ENCODE measurements at places on chromosomes 4 and X. TPM values are rescaled to one million over a fixed set of nuclear protein-coding genes. Genes with fewer than 3 reads are reported as not detected.

- DNase-seq: no peak
Measured at GRCh38 chrX:397575-397974, 10.9 kb upstream of the PPP2R3B start.

DNA sequence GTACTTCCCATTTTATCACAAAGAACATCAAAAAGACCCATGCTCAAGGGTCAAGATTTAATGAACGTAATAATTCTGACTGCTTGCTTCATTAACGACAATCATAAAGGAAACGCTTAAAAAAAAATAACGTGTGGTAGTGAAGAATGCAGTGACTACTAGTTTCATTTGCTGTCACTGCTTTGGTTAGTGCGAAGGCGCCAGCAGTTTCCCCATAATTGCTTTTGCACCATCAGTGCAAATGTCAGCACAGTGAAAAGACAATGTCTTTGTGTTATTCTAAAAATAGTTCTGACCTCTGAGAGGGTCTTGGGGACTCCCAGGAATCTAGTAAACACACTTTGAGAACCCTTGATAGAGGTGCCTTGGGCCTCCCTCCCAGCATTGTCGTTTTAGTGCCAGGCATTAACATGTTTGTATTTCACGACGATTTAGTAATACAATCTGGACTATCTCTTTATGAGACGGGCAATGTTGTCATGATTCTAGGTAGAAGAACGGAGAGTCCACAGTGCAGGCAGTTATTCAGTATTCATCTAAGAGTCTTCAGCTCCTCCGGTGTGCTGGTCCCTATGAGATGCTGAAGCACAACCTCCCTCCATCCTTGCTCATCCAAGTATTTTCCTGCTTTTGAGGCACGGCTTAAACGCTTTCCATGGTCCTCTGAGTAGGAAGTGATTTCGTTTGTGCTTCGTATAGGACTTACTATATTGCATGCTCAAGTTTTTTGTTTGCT lies 71.0 kb downstream of the AFF1 start:
- DNase-seq: no peak

- DNase-seq: no peak
Measured at GRCh38 chrX:38817004-38817703, 15.9 kb downstream of the MID1IP1 start.

- no peak for DNase-seq
Measured at GRCh38 chrX:53048169-53049126, at the start of gene GPR173. Gene GPR173 (plus strand): TSS chrX:53048789. CDS start chrX:53076622, 27,833 bp downstream.

- no peak for DNase-seq
Measured at GRCh38 chr4:24190761-24191695, 301.2 kb upstream of the PPARGC1A start.

DNA sequence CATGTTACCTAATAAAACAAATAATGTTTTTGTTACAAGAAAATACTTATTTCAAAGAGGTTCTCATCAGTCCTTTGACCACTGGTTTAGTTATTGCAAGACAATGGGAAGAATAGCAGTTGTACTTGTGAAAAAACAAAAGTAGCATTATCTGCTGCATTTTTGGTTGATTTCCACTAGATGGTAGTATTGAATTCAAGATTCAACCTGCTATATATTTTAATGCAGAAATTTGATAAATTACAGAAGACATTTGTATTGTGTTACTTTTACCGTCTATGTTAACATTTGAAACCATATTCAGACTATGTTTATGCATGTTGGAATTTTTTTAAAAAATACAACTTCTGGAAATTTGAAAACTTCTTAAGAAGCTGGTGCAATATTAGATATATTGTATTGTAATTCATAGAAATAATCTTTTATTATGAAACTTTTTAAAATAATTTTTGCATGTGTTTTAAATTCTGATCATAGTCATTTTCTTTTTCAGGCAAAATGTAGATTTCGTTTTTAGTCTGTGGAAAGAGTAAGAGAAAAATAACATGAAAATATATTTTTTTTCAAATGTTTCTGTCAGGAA lies 56.4 kb downstream of the SPCS3 start:
- no peak for DNase-seq

DNA sequence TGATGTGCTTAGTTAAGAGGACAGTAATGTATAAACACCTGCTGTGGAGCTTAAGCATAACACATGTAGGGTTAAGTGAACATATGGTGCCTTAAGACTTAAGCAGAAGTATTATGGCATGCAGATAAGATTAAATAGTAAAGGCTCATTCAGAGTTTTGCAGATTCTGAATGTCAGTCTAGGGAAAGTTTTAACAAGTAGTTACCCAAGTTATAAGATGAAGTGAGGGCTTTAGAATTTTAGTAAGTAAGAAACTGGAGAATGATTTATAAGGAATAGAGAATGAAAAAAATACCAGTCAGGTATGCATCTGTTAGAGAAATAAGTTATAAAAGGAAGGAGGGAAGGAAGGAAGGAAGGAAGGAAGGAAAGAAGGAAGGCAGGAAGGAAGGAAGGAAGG lies 902.1 kb downstream of the TRAM1L1 start:
- no peak for DNase-seq

GBA3 gene
- total RNA-seq: not detected

DUX4 gene
- total RNA-seq: not detected

ZFP92 gene
- 1.4 TPM for total RNA-seq

Measured in mesothelial cell of epicardium (in vitro differentiated cells).